ENCODE measurements at places on chromosomes 1 and 21.

DNA sequence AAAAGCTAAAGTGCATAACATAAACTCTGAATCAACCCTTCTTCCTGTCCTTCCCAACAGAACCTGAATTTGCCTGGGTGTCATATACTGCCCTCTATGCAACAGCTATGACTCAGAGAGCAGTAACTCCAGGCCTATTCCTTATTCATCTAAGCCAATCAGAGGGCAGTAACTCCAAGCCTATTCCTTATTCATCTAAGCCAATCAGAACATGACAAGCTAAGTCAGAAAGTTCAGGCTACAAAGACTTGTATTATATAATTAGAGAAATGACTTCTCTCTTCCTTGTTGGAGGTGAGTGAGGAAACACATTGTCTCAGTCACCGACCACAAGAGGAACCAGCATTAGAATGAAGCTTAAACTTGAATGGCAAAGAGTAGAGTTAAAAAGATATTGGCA is 26.2 kb upstream of the TADA1 start:
- DNase-seq: no peak

- DNase-seq: no peak
Measured at GRCh38 chr1:155884982-155885381, 25.6 kb downstream of the SYT11 start.

DNA sequence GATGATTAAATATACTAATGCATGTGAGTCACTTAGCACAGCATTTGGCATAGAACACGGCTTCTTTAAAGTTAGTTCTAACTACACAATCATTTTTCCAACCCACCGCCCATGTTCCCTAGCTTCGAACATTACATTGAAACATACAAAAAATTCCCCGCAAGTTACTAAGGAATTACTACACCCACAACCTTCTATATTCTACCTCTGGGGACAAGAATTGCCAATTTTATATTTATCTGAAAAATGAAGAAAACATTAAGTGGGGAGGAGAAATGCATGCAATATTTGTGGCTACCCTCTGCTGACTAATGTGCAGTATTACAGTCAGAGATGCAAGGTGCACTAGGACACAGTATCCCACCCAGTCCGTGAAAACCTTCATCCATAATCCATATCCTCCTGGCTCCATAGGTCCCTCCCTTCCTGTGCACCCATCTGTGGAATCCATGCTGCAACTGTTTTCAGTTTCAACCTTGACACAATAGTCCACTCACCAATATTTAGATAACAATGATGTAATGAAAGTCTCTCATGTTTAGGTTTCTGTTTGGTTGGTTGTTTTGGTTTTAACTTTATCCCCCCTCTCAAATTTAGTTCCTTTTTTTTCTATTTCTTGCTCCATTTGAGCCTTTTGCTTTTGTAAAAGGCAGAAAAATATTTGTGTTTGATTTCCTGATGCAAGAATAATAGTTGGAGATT is 31.6 kb downstream of the RGS5 start:
- no peak for DNase-seq

GRCh38 chr1:48202030-48202752 is 20.3 kb upstream of the SLC5A9 start:
- DNase-seq: peak; percentile 54
